ENCODE measurements at places on chromosomes 11 and 22.
A peak's percentile ranks its signal among the peaks of the same experiment; 100 is the strongest.

DNA sequence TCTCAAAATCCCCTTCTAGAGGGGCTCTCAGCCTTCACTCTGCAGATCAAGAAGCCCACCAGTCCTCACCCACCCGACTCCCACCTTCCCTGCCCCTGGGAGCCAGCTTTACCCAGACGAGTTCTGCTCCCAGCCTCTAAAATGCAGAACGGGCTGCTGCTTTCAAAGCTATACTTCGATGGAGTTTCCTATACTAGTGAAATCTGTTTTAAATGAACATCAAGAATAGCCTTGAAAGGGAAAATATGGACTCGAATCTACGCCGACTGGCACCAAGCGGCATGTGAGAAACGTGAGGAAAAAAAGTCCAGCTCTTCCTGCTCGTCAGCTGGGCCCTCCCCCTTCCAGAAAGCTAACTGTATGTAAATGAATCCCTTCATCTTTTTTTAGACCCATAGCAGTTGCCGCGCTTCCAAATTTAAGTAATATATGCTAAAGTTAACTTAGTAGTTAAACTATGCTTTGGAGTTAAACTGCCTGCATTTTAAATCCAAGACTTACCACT lies 211.7 kb downstream of the NTM start:
- no peak for DNase-seq

GRCh38 chr11:47995360-47995769 lies 15.0 kb downstream of the PTPRJ start:
- no peak for DNase-seq

- DNase-seq: no peak
Measured at GRCh38 chr11:7604331-7604955, 68.9 kb downstream of the CYB5R2 start.

DNA sequence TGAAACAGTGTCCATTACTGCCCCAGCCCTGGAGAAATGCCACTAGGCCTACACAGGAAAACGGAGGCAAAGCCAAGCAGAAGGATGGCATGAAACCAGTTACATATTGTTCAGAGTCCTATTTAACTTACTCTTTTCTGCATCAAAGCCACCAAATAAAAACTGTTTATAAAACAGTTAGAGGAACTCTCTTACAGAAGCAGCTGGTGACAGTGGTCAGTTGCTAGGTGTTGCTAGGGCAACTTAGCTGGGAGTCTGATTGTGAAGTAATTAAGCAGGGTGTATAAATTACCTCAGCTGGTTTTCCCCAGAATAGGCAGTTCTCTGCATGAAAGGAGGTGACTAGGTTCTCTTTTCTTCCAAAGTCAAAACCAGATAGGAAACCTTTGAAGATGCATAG lies 115.6 kb upstream of the ZBED5 start:
- no peak for DNase-seq

GRCh38 chr11:118216621-118217481 lies 8.0 kb downstream of the JAML start:
- DNase-seq: peak; percentile 46

- no peak for DNase-seq
Measured at GRCh38 chr11:3164552-3165151, 458 bp downstream of the OSBPL5 start.

DNA sequence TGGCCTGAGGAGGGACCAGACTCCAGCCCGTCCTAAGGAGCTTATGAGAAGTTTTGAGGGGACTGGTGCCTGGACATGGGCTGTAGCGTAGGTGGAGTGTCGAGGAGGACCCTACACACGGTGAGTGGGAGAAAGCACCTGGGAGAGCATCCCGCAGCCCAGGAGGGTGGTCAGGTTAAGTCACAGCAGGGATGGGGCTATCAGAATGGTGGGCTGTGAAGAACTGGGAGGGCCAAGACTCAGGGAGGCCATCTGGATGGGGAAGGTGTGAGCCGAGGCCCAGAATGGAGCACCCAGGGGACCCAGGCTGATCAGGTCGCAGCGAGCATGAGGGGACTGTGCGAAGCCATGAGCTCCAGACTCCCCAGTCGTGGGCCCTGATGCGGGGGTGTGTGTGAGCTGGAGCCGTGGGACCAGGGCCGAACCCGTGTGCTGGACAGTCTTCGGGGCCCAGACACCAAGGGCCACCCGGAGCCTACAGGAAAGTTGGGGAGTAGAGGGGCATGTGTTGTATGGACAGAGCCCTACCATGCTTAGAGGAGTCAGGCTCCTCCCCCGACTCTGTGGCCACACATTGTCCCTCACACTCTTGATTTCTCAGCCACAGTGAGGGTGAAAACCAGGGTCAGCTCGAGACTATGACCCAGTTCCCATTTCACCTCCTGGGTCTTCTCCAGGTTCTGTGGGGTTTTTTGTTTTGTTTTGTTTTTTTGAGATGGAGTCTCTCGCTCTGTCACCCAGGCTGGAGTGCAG lies 54.3 kb downstream of the BCR start:
- no peak for DNase-seq

- DNase-seq: no peak
Measured at GRCh38 chr22:37898441-37899181, 7.5 kb upstream of the MICALL1 start.

DNA sequence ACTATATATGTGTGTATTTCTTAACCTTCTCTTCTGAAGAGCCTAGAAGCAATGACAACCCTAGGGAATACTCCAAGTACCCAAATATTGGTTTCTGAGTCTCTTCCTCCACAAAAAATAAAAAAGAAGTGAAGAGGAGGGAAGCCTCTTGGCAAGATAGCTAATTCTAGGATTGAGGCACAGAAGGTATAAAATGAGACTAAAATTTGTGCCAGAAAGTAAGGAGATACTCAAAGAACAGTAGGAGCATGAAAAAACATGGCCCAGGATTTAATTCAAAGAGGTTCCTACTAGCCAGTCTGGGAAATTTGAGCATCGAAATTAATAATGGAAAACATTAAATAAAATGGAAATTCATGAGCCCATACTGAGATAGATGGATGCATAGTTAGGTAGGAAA lies 112.1 kb downstream of the PAX6 start:
- no peak for DNase-seq

DNA sequence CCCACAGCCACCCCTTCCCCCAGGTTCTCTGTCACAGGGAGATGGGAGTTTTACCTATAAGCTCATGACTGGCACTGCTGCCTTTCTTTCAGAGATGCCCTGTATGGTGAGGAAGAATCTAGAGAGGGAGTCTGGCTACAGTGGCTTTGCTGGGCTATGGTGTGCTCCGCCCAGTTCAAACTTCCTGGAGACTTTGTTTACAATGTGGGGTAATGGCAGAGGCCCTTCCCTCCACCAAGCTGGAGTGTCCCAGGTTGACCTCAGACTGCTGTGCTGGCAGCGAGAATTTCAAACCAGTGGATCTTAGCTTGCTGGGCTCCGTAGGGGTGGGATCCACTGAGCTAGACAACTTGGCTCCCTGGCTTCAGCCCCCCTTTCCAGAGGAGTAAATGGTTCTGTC lies 143.5 kb downstream of the MSANTD4 start:
- no peak for DNase-seq

GRCh38 chr11:66559142-66559865 lies 9.1 kb downstream of the CTSF start:
- DNase-seq: peak; percentile 19

DNA sequence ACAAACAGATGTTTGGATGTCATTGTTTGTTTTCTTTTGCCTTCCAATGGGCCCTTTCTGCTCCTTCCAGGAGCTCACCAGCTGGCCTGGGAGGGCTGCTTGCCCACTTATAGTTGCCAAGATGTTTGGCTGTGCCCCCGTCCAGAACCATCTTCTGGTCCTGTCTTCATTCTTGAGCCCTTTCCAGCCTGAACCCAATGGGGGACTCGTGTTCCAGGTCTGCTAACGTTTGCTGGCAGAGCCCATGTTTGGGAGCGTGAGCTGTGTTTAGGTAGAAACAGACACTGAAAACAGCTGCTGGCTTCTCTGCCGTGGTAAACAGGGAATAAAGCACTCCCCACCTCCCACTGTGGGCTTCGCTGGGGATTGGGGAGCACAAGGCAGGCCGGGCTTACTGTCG lies 83.2 kb upstream of the SYT13 start:
- no peak for DNase-seq

DNA sequence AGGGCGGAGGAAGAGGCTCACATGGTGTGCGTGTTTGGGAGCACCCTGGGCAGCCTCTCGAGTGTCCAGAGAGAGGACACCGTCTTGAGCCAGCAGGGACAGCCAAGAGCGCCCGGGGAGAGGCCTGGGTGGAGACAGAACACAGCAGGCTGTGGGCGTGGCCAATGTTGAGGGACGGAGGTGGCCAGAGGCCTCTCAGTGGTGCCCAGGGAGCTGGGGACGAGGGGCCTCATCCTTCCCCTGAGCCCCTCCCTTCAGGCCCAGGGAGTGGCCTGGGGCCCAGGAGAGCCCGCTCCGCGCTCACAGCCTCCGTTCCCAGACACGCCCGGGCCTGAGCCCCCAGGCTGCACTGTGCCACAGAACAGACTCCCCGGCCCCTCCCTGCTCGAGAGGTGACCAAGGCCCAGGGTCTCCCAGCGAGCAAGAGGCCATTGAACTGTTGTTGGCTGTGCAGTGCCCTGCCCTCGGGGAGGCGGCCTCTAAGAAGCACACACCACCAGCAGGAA lies 48.4 kb downstream of the CDKN1C start:
- no peak for DNase-seq

- DNase-seq: no peak
Measured at GRCh38 chr11:31643857-31644256, 134.3 kb downstream of the ELP4 start.

- no peak for DNase-seq
Measured at GRCh38 chr11:12800871-12801270, 126.7 kb downstream of the TEAD1 start.

GRCh38 chr22:35563211-35563610 lies 22.6 kb downstream of the RASD2 start:
- no peak for DNase-seq

- DNase-seq: peak; percentile 90
Measured at GRCh38 chr11:61695917-61696316, 15.7 kb downstream of the DAGLA start.

GRCh38 chr11:12792018-12792417 lies 117.8 kb downstream of the TEAD1 start:
- DNase-seq: no peak

DNA sequence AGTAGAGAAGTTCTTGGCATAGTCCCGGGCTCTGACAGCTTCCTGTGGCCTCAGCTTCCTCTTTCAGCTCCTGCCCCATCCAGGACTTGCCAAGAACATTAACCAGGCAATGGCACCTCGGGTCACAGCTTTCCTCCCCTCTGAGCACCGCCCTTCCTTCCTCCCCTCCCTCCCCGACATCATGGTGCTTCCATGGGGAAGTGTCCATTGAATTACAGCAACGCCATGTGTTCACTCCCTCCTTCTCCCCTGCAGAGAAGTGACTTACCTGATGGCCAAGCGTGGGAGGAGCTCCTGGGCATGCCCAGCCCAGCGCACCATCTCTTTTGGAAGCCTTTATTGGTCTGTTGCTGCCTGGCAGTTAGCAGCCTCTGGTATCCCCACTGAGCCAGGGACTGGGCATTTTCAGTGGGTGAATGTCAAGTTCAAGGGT lies 25.8 kb upstream of the DAGLA start:
- no peak for DNase-seq

DNA sequence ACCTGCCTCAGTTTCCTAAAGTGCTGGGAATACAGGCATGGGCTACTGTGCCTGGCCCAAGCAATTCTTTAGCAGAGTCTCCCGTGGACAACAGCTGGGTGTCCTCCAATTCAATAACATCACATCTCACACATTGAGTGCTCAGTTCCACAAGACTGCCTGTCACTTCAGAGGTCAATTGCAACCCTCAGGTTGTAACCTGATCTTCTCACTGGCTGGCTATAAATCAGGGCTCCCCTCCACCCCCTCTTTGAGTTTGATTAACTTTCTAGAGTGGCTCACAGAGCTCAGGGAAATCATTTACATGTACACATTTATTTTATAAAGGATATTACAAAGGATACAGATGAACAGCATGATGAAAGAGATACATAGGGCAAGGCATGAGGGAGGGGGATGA lies 68.1 kb downstream of the MCHR1 start:
- DNase-seq: no peak

DNA sequence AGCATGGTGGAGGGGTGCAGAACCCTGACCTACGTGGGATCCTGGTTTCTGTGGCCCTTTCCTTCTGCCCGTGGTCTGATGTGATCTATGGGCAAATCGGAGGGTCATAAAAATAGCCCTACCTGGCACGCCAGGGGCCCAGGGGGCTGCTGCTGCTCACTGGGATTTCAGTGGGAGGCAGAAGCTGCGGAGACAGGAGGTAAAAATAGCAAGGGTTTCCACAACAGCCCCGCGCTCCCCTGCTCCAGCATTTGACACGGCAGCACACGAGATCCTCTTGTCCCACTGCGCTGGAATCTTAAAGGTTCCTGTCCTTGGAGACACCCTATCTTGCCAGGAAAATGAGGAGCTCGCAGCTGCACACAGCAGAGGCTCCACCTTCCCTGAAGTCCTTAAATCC lies 321.2 kb downstream of the CTTN start:
- DNase-seq: no peak

DNA sequence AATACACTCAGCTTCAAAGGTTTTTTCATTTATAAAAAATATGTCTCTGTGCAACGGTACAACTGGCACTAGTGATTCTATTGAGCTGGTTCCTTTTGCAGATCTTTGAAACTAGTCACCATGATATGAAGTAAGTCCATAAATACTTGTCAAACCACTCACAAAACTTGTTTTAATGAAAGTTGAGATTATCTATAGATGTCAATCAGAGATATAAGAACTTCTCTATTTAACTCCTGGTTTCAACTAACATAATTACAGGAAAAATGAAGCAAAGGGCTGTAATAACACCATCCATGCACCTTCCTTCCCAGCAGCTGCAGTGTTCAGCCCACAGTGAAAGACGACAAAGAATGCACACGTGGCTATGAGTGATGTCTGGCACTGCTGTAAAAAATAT lies 44.7 kb downstream of the TMEM123 start:
- DNase-seq: no peak
